ENCODE measurements at places on chromosomes 2 and 18.

DNA sequence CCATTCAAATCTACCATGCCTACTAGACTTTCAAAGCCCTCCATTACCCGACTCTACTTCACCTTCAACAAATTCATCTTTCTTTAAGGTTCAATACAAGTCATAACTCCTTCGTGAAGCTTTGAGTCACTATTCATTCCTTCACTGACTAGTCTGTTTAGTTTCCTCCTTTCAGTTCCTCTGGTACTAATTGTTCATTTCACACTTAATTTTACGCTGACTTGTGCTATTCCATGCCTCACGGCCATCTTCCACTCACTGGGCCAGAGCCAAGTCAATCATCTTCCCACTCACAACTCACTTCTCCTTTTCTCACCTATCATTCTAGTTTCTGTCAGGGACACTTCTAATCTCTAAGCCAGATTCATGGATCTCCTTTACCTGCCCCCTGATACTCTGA is 136.2 kb downstream of the MTX2 start:
- no peak for DNase-seq

DNA sequence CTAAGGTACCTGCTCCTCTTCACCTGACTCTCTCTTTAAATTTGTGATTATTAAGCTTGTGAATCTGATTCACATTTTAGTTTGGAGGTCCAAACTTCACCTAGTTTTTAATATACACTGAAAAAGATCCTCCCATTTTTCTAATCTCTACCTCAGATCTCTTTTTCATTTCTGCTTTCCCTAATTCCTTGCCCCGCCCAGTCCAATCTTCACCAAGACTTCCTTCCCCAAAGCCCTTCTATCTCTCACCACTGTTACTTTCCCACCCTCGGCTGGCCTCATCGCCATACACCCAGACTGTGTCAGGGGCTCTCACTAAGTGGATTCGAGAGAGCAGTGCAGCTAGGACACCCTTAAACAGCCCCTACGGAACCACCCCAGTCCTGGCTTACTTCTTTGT is 40.0 kb downstream of the LBH start:
- no peak for DNase-seq

DNA sequence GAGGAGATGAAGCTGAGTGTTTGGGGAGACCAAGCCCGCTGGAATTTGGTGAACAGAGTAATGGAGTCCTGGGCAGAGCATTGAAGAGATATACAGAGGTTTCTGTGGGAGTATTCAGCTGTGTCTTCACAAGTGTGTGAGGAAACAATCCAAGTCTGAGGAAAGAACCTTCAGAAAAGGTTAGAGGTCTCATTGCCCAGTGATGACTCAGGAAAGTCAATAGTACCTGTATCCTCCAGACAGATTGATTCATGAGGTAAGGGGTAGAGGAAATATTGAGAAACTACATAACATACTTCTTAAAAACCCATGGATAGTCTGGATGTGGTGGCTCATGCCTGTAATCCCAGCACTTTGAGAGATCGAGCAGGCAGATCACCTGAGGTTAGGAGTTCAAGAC is 392.3 kb downstream of the GALNT13 start:
- DNase-seq = no peak

DNA sequence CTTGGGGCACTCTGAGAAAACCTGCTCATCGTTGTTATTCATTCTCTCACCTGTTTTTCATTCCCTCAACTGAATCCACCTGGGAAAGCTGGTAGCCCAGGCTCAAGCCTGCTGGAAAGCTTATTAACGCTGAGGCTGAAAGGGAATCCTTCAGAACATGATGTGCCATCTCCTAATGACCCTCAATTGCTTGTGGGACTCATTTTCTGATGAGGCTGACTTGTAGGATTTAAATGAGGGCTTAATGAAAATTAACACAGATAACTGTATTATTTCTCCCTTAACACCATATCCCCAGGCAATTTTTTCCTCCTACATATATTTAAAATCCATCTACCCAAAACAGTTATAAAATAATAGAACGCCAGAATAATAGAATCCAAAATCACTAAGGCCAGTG is 162.7 kb upstream of the ACAA2 start:
- DNase-seq = no peak

DNA sequence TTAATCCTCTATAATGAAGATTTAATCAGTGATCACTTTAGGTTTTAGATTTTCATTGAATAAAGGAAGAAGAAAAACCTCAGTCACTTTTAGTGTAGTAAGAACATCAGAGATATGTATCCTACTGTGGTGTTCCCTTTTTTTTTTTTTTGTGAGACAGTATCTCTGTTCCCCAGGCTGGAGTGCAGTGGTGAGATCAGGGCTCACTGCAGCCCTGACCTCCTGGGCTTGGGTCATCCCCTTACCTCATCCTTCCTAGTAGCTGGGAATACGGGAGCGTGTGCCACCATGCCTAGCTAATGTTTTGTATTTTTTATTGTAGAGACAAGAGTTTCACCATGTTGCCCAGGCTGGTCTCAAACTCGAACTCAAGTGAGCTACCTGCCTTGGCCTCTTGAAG is 5.1 kb downstream of the SLC39A10 start:
- no peak for DNase-seq

- peak; percentile 88 for DNase-seq
Measured at GRCh38 chr2:143357966-143358365, 228.7 kb downstream of the ARHGAP15 start.

DNA sequence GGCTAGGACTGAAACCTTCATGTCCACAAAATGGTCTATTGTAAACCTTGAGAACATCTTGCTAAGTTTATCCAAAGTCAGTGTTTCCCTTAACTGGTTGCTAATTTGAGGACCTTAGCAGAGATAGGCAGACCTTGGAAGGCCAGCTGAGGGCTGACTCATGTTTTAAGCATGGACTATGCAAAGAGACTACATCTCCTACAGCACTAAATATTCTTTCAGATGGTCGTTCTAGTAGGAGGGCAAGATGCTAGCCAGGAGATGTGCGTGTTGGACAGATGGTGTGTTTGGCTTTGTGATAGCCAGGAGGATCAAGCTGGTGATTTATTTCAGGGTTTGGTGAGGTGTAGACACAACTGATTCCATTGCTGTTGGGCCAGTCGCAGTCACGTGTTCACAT is 75.8 kb downstream of the NRP2 start:
- DNase-seq = peak; percentile 23

DNA sequence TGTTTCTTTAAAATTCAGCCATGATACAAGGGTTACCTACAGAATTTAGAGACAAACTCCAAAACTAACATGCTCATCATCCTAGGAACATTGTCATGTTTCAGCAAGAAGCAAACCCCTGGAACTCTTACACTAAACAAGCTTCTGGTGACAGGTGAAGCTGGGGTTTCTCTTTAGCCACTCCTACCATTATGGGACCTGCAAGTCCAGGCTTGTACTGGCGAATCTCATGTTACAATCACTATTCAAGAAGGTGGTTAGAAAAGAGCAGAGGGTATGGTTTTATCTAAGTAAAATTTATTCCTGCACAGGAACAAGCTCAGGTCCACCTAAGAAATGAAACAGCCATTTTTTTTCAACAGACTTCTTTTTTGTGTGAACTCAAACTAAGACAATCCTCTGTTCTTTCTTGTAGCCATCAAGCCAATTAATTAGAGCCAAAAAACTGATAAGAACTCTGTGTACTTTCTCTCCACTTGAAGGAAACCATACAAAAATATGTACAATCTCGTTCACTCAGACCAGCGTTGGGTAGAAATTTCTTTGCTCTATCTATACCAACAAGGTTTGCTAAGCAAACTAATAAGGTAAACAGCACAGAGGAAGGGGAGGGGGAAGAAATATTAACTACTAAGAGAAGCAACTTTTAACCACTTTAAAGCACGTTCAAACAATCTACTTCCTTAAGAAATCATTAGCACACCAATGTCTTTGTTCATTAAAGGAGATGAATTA is 63.3 kb upstream of the NEDD4L start:
- DNase-seq = no peak

- no peak for DNase-seq
Measured at GRCh38 chr2:204072443-204073324, 136.1 kb downstream of the ICOS start.

- DNase-seq = no peak
Measured at GRCh38 chr2:107717661-107718060, 109.0 kb upstream of the RGPD4 start.

- no peak for DNase-seq
Measured at GRCh38 chr2:237863102-237863511, 3.7 kb downstream of the RAMP1 start.

DNA sequence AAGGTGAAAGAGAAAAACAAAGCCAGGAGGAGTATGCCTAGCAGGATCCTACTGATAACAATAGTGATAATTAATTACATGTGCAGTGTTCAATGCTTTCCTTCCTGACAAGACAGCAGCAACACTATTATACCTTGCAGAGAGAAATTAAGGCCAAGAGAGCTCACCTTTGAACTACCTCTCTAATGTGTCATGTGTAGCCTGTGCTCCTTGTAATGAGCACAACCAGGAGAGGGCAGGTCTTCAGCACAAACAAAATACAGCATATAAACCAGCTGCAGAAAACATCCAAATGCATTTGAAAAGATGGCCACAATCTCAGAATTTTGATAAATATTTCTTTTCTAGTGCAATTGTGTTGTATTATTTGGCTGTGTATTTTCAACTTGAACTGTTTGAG is 1425.7 kb downstream of the DSC3 start:
- no peak for DNase-seq

DNA sequence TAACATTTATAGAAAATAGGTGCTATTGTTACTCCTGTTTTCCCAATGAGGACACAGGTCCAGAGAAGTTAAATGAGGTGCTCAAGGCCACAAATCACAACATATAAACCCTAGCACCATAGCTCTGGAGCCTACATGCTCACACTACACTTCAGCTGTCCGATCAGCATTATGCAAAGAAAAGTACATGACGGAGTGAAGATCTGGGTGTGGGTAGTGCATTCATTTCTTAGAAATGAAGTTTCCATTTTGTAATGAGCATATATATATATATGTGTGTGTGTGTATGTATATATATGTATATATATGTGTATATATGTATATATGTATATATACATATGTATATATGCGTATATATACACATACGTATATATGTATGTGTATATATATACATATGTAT is 30.2 kb upstream of the MRPL19 start:
- DNase-seq = no peak

DNA sequence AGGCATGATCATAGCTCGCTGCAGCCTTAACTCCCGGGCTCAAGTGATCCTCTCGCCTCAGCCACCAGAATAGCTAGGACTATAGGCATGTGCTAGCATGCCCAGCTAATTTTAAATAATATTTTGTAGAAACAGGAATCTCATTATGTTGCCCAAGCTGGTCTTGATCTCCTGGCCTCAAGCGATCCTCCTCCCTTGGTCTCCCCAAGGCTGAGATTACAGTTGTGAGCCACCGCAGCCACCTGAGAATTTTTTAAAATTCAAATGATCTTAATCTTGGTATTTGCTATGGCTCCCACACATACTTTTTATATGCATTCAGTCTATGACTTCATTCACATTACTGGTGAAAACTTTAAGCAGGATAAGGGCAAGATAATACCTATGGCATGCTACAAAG is 13.1 kb downstream of the KRCC1 start:
- no peak for DNase-seq

GRCh38 chr2:45009303-45009927 is at the start of gene SIX2:
Gene SIX2, minus strand, starts transcription at chr2:45009452. Its CDS starts 342 bp downstream, at chr2:45009110.
- DNase-seq = peak; percentile 38
